ENCODE measurements at places on chromosomes 7 and 10.

DNA sequence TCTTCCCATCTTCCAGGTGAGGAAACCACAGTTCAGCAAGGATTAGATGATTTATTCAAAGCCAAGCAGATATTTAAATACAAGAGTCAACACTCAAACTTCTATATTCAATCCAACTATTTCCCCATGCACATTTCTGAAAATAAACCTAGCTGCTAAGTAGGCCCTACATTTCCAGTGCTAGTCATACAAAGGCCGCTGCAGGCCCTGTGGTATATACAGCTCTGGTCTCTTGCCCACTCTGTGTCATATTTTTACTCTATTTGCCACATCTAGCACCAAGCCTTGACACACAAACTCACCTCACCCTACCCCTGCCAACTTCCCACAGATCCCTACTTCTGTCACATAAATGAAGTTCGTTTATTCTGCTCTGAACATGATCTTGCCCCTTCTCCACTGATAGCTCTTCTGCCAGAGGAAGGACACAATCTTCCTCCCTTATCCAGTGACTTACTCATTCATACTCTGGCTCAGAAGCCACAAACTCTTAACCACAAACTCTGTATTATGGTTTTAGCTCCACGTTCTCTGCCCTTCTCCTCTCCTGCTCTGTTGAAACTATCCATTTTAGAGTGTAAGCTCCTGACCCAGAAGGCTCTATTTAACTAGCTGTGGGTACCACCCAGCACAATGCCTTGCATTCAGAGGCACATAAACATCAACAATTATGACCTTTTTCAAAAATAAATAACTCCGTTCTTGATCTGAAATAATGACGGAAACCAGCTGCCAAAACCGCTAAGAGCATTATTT is 180.7 kb downstream of the CPEB3 start:
- no peak for DNase-seq

- DNase-seq: no peak
These were observed 13.3 kb downstream of the CYP2W1 start for GRCh38 chr7:996079-996872.

- DNase-seq: no peak
These were observed 3.0 kb downstream of the PTPRE start for GRCh38 chr10:127909716-127910463.

GRCh38 chr7:155066417-155066950 is 3.6 kb upstream of the HTR5A start:
- DNase-seq: no peak

DNA sequence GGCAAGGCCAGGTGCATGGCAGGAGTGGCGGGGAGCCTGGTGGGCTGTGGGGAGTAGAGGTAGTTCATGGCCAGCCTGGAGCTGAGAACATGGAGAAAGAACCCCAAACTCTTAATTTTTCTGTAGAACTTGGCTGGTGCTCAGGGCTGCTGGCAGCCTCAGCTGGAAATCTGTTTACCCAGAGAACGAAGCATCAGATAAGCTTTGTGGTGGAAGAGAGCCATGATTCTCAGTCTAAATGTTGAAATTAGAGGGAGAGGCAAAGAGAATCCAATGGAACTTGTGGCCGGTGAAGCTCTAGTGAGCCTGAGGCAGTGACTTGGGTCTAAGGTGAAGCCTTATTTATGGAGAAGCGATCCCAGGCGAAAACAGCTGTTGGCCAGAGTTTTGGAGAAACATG is 126.4 kb downstream of the CCDC3 start:
- no peak for DNase-seq

- peak; percentile 17 for DNase-seq
These were observed 137.8 kb upstream of the CNTNAP2 start for GRCh38 chr7:145978769-145979168.

- no peak for DNase-seq
These were observed 39.8 kb upstream of the AKR1E2 start for GRCh38 chr10:4786043-4786839.

- DNase-seq: no peak
These were observed 184.2 kb downstream of the MAD1L1 start for GRCh38 chr7:2048531-2048930.

GRCh38 chr7:155589001-155589980 is 42.9 kb upstream of the CNPY1 start:
- no peak for DNase-seq

DNA sequence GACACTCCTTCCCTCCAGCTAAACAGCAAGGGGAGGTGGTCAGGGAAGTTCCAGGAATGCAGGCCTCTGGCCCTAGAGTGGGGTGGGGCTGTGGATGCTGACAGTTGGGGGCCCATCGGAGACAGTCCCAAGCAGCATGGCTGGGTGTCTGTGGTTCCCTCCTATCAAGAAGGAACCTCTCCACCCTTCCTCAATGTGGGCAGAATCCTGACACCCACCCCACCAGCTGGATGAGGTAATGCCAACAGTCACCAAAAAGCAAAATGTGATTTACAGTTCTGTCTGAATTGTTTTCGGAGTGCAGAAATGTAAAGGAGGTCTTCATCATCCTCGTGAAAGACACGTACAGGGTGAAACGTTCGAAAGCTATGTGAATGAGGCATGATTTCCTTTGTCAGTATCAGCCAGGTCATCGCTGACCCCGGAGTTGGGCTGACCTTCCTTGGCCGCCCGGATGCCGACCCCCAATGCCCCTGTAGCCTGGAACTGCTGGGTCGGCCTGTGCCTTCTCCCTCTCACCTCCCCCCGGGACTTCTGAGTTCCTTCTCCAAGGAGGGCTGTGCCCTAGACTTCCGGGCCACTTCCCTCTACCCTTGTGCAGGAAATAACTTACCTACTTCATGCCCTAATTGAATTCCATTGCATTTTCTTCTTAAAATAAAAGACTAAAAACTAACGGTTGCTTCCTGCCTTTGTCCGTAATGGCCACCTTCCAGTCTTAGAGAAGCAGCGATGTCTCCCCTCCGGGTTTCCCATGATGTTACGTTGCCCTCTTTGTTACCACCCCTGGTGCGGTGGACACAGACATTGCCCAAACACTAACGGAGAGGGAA is 24.5 kb downstream of the FOXK1 start:
- DNase-seq: no peak

DNA sequence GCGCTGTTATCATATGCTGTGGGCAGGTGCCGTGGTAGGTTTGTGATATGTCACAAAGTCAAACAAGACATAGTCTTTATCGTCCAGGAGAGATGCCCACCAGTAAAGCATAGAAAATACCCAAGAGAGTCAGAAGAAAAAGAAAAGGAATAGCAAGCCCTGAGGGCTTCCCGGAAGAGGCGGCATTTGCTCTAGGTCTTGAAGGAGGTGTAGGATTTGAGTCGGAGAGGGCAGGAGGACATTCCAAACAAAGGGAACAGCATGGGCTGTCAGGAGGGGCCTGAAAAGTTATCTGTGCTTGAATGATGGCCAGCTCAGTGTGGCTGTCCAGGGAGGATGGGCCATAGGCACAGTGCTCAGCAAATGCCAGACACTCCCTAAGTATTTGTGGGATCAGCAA is 42.2 kb downstream of the COL13A1 start:
- DNase-seq: no peak

GRCh38 chr10:77605466-77605865 is 32.1 kb downstream of the KCNMA1 start:
- DNase-seq: peak; percentile 19

GRCh38 chr10:71532878-71533277 is 136.2 kb downstream of the CDH23 start:
- DNase-seq: no peak

DNA sequence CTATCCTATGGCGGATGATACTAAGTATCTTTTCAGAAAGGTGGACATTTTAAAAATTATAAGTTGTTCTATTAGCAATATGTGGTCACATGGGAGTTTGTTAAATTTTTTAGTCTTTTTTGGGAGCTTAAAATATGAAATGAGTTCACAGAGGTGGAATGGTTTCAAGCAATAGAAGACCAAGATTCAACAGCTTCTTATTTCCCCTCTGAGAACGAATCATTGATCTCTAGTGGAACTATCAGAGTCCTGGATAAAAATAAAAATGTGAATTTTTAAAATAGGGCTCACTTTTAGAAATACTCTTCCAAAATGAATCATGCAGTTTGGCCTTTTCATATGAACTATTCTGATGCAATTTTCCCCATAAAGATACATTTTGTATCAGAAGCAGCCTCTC is 467.7 kb upstream of the KLF6 start:
- no peak for DNase-seq

Measured in NCI-H1694 (cell line).